ENCODE measurements at places on chromosomes 5 and 9. TPM values are rescaled to one million over a fixed set of nuclear protein-coding genes. Genes with fewer than 3 reads are reported as not detected.

GRCh38 chr5:574906-575305 lies 37.2 kb upstream of the CEP72 start:
- DNase-seq, result no peak

GRCh38 chr5:75491621-75492020 lies 19.8 kb downstream of the CERT1 start:
- DNase-seq, result no peak

DNA sequence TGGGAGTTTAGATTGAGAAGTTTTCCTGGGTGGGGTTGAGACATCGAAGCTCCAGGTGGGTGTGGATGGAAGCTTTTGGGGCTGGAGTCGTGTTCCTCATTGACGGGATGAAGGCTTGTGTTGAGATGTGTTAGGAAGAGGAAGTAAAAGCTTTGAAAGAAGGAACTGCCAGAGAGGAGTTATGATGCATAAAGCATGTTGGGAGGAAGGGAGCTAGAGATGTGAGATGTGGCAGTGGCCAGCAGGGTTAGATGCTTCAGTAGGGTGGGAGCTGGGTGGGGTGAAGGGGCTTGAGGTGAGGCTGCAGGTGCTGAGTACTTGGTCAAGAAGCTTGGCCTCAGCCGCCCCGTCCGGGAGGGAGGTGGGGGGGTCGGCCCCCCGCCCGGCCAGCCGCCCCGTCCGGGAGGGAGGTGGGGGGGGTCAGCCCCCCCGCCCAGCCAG lies 56.7 kb downstream of the HSPA4 start:
- no peak for DNase-seq

DNA sequence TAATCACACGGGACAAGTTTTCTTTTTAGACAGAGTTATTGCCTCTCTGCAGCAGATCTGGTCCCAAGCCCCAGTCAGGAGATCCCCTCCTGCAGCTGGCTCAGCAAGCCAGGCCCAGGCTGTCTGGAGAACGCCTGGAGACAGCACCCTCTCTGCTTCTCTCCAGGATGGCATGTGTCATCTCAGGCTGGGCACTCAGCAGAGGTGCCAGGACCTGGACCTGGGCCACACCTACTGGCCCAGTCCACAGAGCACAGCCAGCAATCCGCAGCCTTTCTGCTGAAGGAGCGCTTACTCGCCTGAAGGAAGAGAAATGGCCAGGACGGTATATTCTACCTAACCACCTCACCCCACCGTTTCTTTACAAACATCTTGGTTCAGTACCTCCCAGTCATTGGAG lies 4.7 kb upstream of the TBC1D9B start:
- DNase-seq, result no peak

DNA sequence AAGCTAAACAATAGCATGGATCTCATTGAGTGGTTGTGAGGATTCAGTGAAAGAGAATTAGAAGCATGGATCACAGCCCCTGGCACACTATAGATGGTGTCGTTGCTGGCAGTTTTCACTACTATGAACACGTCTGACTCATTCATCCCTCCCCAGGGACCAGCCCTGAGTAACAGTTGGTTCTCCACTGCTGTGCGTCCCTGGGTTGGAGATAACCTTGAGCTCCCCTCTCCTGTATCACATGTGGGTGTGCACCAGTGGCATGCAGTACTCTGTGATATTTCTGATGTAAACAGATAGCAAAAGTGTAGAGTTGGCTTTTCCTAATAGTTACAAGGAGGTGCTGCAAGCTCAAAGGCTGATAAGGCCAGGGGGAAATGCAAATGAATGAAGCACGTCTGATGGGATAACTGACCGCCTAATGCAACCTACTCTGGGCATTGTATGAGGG lies 8.8 kb upstream of the LCP2 start:
- DNase-seq, result no peak

GRCh38 chr5:140575309-140575708 lies 10.7 kb downstream of the SLC35A4 start:
- DNase-seq, result no peak

- no peak for DNase-seq
Measured at GRCh38 chr5:74822288-74822687, 43.9 kb downstream of the FAM169A start.

GRCh38 chr5:124061068-124061430 lies 549.1 kb downstream of the CSNK1G3 start:
- DNase-seq, result no peak

DNA sequence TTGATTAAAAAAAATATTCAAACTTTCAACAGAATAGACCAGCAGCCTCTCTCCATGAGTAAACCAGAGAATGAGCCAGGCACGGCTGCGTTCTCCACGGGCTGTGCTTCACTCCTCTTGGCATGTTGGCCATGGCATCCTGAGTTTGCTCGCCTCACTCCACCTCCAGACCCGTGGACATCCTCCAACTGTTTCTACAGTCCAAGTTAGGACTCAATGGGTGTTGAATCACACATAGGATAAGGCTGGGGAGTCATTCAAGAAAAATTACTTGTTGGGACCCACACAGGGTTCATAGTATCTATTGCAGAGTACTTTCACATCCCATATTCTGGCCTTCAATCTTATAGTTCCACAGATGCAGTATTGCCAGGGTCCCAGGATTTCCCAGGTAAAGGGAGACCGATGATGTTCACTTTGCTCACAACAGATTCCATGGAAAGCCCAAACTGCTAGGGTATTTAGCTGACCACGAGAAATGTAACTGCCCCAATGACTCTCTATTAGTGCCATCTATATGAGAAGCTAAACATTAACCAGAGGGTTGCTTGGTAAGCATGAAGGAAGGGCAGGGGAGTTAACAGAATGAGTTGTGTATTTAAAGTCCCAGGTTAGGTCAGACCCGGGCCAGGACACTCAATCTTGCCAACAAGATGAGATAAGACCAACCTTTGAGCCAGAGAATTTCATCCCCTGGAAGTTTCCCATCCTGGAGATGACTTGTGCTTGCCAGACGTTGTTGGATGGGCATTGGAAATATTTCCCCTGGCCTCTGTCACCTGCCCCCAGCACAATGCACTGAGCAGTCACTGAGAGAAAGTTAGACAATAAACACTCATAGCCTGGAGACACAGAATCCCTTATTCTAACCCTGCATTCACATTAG lies 19.7 kb upstream of the GDA start:
- DNase-seq, result no peak

IGFBPL1 gene
- total RNA-seq, result not detected
